Suprapubic skin (tissue), 4 donors: ENCODE measurements at places on chromosomes 11 and 22.

DNA sequence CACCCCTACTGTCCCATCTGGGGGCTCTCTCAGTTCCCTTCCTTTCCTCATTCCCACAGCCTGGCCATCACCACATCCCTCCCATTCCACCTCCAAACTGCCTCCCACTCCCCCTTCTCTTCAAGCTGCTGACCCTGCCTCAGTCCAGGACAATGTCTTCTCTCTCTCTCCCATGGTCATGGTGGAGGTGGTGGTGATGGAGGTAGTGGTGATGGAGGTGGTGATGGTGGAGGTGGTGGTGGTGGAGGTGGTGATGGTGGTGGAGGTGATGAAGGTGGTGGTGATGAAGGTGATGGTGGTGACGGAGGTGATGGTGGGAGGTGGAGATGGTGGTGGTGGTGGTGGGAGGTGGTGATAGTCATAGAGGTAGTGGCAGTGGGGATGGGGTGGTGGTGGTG lies 87.0 kb downstream of the MPPED1 start:
- no peak for DNase-seq

GRCh38 chr11:227824-228379 lies 8.2 kb downstream of the SIRT3 start:
- DNase-seq = no peak

- no peak for DNase-seq
These were observed 12.3 kb downstream of the APOL6 start for GRCh38 chr22:35660291-35661127.

DNA sequence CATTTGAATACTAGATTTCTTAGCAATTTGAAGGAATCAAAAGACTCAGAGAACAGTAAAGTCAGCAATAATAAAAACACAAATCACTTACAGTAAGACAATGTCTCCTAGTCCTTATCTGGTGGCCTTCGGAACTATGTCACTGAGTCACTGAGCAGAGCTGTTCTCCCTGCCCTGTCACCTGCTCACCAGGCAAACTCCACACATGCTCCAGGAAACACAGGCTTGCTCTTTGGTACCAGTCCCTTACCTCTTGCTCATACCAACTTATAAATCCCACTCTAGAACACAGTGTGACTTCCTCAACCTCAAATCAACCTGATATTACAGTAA lies 81.1 kb upstream of the CHRM4 start:
- no peak for DNase-seq
